ENCODE measurements at places on chromosomes 3 and 15.

DNA sequence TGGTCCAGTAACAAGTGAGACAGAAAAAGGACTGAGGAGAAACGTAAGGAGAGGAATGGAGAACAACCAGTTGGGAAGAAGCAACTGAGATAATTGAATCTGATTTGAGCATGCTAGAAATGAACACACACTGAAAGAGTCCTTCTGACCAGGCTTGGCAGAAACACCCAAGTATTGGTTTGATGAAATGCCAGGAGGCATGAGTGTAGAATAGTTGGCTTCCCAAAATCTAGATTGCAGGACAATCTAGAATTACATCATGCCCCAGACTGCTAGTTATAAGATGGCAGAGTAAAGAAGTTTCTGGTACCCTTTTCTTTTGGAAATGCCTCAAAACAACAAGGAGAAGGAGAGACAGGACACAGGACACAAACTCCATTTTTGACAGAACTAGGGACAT is 189.7 kb upstream of the STT3B start:
- DNase-seq = no peak

DNA sequence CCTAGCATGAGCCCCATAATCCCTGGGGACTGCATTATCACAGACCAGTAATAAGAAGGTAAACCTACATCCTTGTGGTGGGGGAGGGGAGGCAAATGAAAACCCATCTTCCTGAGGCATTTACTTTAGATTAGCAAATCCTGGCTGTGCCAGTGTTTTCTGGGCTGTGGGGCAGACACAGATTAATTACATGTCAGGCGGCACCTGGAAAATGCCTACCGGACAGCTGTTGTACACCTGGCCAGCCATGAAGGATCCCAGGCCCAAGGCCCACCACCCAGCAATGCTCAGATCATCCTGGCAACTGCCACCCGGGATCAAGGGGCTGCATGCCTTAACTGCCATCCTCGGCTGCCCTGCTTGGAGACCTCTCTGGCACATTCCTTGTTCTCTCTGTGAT is 59.1 kb upstream of the RASA2 start:
- no peak for DNase-seq

GRCh38 chr3:45071075-45071474 is 45.0 kb downstream of the CLEC3B start:
- DNase-seq = no peak

DNA sequence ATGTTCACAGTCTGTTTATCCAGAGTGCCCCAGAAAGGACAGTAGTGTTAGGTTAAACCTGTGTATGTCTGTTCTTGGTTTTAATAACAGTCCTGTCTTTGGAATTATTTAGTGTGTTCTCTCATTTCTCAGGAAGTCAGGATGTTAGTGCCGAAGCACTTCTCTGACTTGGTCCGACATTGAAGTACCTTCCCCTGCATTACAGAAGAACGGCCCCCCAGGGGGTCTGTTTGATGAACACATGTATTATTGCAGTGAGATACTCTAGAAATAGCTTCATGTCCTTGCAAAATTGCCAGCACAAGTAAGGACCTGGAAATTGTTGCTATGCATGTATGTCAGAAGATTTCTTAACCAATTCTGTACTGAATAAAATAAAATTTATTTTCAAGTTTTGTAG is 110.9 kb downstream of the IGF1R start:
- no peak for DNase-seq

DNA sequence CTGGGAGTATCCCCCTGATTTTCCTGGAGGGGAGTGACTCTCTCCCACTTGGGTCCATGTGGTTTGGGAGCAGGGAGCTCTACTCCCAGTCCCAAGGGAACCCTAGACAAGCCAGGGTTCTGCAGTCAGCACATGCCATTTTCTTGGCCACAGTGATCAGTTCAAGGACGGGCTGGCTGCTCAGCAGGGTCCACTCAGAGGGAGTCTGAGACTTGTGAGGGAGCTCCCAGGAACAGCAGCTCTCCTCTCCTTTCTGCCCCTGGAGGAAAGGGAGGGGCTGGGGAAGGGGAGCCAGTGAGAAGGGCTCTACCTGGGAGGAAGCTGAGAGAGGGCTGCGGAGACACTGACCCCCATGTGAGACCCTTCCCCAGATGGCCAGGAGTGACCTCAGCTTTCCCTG is 29.1 kb upstream of the LMCD1 start:
- DNase-seq = no peak

GRCh38 chr3:137103739-137104138 is 146.0 kb downstream of the IL20RB start:
- peak; percentile 83 for DNase-seq

DNA sequence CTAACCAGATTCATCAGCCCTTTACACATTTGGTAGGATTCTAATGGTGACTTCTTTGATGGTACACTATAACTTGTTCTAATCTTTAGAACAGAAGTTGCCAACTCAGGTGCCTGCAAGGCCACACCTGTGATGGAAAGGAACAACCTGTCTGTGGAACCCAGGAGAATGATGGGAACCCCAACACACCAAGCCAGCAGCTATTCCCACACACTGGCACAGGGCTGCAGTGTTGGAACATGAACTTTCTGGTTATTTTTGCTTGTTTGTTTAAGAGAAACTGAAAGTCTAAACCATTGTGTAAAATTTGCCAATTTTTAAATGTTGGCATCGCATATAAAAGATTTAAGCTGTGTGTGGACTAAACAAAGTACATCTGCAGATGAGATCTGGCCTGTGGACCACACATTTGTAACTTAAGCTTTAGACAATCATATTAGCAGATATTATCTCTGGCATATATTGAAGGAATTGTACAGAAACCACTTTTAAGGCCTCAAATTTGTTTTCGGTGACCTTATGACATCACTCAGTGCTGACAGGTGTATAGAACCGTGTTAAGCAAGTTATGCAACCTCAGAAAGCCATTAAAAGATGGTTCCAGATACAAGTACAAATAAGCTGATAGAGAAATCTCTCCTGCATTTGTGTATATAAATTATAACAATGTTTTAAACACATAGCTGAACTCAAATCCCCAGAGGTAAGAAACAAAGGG is 242.9 kb downstream of the SLC9A9 start:
- DNase-seq = no peak

DNA sequence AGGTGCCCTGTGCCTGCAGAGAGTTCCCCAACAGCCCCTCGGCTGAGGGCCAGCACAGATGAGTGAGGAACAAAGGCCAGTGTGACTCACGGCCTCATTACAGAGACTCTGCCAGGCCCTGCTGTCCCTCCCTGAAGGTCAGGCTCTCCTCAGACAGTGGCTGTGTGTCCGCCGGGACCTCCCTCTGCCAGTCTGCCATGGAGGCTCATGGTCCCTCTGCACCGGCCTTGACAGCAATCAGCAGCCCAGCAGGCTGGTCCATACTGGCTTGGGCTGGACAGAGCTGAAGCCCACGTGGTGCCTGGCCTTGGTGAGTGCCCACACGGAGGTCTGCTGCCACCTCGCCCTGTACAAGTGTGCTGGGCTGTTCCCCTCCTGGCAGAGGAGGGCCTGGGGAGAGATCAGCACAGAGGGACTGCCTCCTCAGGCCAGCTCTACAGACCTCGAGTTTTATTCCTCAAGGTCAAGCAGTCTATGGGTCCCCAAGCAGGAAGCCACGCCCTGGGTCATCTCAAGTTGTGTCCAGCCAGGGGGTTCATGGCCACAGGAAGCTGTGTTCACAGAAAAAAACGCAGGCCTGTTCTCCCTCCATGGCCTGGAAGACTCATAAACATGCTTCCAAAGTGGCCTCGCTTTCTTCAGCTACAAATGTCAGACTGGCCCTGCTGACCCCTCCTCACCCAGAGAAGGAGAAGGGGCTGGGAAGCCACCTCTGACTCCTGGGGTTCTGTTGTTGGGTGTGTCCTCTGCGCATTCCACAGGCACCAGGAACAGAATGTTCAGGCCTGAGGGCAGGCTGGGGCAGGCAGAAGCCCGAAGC is 27.0 kb downstream of the SLC41A3 start:
- no peak for DNase-seq

DNA sequence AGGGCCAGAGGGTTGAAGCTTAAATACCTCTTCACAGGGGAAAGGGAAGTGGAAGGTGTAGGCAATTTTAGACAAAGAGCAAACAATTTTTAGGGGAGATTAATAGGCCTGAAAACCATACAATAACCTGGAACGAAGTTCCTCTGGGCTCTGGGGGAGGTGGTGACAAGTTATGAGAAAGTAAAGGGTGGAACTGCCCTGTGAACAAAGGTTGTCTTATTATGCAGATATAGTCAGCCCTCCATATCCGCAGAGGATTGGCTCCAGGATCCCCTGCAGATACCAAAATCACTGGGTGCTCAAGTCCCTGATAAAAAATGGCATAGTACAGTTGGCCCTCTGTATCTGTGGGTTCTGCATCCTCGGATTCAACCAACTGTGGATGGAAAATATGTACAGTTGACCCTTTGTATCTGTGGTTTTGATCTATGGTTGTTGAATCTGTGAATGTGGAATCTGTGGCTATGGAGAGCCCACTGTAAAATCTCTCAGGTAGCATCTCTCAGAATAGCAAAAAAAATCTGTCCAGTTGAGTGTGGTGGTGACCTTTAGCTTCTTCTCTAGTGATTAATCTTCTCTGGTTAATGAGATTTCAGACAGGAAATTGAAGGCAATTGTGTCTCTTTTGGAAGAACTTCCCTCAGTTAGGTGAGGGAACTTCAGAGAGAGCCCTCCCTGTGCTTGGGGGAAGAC is 40.2 kb downstream of the CLEC3B start:
- DNase-seq = no peak

DNA sequence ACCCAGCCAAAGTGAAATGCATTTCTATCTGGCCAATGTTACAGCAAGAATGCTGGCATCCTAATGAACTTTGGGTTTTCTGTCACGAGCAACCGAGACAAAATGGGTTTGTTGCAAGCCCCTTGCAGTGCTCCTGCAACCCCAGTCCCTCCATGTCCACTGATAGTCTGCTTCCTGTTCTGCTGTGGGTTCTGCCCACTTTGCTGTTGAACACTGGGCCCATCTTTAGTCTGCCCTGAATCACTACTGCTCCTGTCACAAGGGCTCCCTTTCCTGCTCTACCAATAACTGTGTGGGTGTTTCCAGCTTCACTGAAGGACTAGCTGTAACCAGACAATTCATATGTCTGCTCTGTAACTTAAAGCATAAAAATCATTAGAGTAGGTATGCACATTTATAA is 12.7 kb upstream of the OXSR1 start:
- no peak for DNase-seq

- DNase-seq = no peak
Measured at GRCh38 chr3:41477399-41478014, 278.2 kb downstream of the CTNNB1 start.

DNA sequence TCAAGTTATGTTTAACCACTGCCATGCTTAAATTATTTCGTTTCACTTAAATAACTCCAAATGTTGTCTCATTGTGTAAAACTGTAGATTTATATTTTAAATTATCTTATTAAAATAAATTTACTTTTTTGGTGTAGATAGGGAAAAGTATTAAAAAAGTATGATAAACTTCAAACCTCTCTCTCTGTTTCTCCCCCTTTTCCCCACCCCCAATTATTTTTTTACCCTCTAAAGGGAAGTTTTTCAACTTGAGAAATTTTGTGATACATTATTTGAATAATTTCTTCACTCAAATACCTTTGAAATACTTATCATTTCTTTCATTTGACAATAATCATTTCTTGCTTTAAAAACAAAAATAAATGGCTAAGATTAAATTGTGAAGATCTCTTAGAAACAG is 66.9 kb upstream of the EIF1B start:
- no peak for DNase-seq

GRCh38 chr15:42092398-42093318 is 1.7 kb downstream of the PLA2G4D start:
- DNase-seq = no peak

GRCh38 chr3:189260556-189261493 is 89.1 kb downstream of the TPRG1 start:
- no peak for DNase-seq

DNA sequence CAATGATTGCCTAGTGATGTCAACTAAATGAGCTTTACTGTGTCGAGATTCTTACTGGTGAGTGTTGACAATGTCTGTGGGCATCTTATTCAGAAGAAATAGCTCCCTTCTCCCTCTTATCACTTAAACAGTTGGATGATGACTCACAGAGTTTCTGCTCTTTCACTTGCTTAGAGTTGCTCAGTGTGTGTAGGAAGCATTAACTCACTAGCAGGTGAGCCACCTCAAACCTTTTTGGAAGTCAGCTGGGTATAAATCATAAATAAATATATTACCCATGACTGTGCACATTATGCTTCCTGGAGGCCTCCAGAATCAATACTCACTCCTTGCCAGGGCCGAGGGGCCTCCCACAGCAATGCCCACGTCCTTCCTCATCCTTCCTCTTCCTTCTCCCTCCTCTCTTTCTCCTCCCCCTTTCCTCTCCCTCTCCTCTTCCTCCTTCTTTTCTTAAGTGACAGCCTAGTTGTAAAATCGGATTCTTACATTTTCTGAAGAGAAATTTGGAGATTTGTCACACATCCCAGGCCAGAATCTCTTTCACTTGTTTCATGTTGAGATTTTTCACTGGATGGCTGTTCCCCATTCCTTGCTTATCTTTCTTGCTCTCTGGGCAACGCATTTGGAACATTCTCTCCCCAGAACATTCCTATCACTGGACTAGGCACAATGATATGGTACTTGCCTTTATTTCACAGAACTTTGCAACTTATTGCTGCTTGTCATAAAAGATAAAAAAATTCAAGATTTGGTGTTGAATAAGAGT is 17.5 kb downstream of the SHC4 start:
- DNase-seq = no peak

- no peak for DNase-seq
Measured at GRCh38 chr3:5972586-5972985, 785.1 kb downstream of the EDEM1 start.

DNA sequence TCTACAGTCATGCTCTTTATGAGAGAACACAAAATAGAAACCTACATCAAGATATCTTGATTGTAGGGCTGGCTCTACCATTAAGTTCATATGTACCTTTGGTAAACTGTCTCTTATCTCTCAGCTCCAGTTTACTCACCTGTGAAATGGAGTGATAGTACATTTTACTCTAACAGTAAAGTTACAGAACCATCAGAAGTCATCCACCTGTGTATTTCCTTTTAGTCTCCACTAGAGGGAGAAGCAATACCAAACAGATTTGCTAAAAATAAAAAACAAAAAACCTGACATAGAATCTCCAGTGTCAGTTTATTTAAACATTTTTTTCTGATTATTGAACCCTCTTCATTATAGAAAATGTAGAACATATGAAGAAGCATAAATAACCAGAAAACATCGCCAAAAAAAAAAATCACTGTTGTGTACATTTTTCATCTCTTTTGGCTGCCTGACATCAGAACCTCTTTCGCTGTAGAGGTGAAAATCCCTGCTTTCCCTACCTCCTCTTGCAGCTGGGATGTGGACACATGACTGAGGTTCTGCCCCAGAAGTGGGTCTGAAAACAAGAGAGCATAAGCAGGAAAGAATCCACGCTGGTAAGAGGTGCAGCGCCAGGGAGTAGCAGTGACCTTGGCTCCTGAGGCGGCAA is 48.7 kb upstream of the WDR72 start:
- DNase-seq = no peak

GRCh38 chr3:171753665-171754408 is 56.4 kb downstream of the PLD1 start:
- DNase-seq = no peak

DNA sequence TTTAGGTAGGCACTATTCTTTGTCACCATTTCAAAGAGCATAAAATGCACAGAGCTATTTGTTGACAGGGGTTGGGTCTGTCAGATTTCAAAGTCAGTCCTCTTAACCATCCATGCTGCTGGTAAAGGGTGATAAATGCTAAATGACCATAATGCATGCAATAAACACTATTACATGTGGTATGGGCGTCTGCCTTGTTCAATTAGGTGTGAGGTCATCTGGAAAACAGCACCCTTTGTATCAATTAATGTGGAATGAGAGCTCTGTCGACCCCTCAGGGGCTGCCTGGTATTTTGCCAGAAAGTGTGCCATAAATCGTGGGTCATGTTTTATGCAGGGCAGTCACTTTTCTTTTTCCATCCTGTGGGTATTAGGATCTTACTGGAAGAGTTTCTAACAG is 235.6 kb downstream of the SV2B start:
- no peak for DNase-seq
